ENCODE measurements at places on chromosomes 12 and 14. TPM values are rescaled to one million over a fixed set of nuclear protein-coding genes. Genes with fewer than 3 reads are reported as not detected.

Gene BMAL2
- 12.1 TPM for total RNA-seq

Gene IKZF4
- 6.9 TPM for total RNA-seq

Gene HOXC12
- total RNA-seq: not detected

Gene HSPB8
- 54.6 TPM for total RNA-seq

Gene SOAT2
- not detected for total RNA-seq

Gene MYBPC1
- total RNA-seq: not detected

Gene ADCY4
- 0.32 TPM for total RNA-seq

Gene PTGER2
- total RNA-seq: not detected

Gene CACNA1C
- 1.5 TPM for total RNA-seq

Gene SLC6A12
- 2.6 TPM for total RNA-seq

Gene C12orf56
- total RNA-seq: not detected

Gene SMIM41
- 0.18 TPM for total RNA-seq

Gene NELL2
- 0.53 TPM for total RNA-seq

- DNase-seq: peak; percentile 70
Observed at GRCh38 chr12:87094356-87094755, 838.2 kb upstream of the MGAT4C start.

GRCh38 chr12:34343345-34343744 lies 321.0 kb downstream of the ALG10 start:
- DNase-seq: no peak

GRCh38 chr12:76740501-76740900 lies 23.4 kb upstream of the ZDHHC17 start:
- DNase-seq: no peak

DNA sequence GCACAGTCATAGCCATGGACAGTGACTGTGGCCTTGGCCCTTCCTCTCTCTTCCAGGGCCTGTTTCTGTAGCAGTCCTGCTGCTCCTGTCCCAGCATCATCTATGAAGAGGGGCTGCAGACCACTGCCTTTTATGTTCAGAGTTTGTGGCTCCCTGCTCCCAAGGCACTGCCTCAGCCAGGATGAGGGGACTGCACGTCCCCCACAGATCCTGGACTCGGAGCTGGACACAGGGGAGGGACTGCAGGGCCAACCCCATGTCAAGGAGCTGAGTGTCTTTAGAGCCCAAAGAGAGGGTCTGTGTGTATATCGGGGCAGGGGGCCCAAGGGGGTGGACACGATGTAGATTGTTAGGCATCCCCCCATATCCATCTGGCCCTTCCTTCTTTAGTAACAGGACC lies 60.6 kb upstream of the DIO3 start:
- no peak for DNase-seq

- DNase-seq: peak; percentile 37
Observed at GRCh38 chr14:94532447-94532846, 23.2 kb upstream of the SERPINA12 start.

DNA sequence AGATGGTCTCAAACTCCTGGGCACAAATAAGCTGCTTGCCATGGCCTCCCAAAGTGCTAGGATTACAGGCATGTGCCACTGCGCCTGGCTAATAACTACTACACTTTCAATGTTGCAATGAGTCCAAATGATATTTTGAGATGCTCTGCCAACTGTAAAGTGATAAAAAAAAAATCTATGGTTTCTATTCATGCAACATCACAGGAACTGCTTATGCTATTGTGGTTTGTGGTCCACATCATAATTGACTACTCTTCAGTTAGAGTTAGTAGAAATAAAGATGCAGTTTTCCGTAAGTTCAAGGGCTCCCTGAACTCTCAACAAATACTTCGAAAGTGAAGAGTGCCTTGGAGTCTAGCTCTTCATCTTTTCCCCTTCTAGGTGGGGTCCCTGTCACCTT lies 239.4 kb downstream of the C12orf75 start:
- DNase-seq: no peak

DNA sequence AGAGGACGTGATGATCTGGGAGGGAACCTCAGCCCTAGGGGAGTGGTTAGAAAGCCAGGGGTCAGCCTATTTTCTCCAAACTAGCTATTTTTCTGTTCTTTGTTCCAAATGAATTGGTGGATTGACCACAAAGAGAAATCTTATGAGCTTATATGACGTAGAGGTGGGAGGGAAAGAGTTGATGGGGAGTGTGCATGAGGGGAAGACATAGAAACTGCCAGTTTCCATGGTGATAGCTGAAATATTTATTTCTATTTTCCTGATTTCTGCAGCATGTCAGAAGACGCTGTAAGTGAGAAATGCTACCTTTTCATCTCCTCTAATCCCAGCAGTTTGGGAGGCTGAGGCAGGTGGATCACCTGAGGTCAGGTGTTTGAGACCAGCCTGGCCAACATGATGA lies 51.4 kb upstream of the CISTR start:
- DNase-seq: no peak

DNA sequence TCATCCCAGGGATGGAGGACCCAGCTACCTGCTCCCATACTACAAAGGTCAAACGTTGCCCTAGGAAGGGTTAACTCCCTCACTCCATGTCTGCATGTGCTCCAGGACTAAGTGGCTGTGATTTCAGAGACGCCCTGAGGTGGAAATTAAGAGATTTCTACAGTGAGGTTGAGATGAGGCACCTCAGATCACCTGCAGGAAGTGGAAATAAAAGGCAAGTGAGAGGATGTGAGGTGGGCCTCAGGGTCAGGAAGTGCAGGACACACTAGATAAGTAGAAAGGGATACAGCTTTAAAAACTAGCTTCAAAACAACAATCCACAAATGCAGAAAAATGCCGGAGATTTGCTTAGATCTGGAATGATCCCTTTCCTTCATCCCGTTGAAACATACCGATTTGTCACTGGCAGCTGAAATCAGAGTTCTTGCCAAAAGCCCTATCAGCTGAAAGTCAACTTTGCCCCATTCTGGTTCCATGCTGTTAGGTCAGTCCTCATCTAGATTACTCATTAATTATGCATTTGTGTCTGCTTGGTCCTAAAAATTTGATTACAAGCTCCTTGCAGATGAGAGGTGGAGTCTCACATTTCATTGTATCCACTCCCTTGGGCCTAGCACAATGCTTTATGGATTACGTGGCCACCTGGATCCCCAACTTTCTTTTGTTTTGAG lies 6.6 kb downstream of the PLBD1 start:
- no peak for DNase-seq

DNA sequence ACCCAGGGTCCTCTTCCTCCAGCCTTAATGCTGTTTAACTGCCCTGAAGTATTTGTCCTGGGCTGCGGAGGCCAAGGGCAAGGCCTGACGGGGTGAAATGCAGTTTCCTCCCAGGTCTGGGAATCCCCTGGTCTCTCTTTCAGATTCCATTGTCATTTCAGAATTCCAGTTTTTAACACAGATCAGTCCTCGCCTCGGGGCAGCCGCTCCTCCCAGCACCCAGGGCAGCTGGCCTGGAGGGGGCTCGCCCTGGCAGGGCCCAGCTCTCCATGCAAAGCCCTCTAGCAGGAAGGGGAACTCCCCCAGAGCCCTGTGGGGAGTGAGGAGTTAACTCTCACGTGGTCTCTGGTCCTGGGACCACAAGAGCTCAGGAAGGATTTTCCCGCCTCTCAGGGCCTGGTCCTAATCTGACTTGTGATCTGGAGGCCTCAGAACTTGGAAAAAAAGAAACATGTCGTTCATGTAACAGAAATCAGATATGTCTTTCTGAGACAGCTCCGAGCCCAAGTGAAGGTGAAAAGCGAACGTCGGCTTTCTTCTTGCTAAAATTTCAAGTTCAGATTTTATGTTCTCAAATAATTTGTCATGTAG lies 265.6 kb upstream of the SFSWAP start:
- DNase-seq: no peak

DNA sequence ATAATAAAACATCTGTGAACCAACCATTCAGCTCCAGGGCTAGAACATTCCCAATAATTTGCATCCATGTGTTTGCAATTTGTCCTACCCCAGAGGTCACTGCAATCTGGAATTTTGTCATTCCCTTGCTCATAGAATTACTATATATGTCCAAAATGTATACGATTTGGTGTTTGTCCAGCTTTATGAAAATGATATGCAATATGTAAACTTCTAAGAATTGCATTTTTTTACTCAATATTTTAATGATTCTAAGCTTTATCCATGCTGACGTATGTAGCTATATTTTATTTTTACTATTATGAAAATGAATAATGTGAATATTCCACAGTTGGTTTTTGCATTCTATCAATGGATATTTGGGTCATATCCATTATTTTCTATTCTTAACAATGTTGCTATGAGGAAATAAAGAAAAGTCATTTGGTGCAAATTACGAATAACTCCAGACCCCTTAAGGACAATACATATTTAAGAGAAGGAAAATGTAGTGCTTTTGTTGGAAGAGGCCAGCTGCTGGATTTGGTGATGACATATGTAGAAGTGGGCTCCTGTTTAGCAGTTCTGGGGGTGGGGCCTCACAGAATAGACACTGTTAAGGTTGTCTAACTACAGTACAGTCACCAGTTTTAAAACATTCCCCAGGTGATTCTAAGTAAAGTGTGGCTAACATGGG lies 139.4 kb downstream of the SLC38A4 start:
- DNase-seq: no peak

GRCh38 chr14:32934881-32935633 lies 3.6 kb upstream of the NPAS3 start:
- DNase-seq: peak; percentile 12

DNA sequence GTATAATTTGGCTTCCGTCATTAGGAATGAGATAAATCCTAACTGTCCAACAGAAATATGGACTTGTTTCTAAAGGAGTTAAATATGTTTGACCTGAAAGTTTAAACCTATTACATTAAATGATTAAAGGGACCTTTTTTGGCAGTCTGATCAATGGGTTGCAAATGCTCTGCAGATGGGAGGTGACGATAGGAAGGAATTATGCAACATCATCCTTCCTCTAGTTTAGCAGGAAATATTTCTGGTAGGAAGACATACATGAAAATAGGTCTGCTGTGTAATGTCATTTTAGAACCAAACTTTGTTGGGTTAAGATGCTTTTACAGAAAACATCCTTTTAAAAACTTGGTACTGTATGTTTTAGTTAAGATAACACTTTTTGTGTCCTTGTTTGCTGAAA lies 2.6 kb downstream of the LRRC10 start:
- no peak for DNase-seq

DNA sequence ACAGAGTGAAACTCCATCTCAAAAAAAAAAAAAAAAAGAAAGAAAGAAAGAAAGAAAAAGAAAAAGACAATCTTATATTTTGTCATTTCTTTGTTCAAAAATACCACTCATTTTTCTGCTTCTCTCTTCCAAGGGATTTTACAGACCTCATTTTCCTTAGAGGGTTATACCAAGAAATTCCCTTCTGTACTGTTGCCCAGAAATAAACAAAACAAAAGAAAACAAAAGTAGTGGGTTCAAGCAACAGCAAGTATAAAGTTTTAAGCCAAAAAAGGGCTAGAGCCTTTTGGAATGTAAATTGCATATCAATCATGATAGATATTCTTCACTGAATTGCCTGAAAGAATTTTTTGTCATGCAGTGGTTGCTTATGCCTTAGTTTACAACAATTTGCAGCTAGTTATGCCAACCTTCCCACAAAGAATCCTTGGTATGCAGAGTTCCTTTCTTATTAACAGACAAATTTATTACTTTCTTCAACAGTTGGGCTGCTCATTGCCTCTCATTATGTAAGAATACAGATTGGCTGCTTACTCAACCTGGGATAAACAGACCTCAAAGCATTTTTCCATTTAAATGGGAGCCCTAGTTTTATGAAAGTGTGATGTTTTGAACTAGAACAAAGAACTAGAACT lies 129.1 kb upstream of the PPFIA2 start:
- peak; percentile 88 for DNase-seq

DNA sequence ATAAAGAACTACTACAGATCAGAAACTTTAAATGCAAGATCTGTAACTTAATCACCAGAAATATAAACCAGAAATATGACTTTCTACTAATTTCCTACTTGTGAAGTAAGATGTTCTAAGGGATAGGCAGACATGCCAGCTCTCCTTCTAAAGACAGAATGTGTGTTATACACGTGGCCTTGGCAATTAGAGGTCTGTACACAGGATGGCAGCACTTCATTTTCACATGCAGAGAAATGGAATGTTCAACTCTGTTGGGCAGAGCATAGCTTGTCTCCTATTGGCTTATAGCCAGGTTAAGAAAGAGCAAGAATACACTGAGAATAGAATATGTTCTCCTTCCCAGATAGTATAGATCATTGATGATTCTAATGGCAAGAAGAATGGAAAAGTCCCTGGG lies 403.8 kb downstream of the DAD1 start:
- no peak for DNase-seq

- peak; percentile 88 for DNase-seq
Observed at GRCh38 chr12:16389594-16389993, 42.1 kb downstream of the MGST1 start.

DNA sequence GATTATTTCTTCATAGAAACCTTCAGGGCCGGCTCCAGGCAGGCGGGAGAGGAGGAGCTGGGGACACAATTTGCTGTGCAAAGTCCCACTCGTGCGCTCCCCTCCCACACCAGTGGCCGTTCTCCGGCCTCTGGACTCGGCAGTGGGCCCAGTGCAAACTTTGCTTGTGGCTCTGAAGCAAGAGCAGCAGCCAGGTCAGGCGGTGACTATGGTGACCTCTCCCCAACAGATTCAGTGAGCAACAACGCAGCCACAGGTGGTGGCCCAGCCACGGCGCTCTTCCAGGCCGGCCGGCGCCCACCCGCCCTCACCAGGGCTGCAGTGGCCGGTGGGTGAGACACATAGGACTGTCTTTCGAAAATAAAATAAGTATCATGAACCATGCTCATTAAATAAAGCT lies 29.5 kb downstream of the VPS37B start:
- DNase-seq: no peak

- DNase-seq: no peak
Observed at GRCh38 chr14:99936738-99937474, 128.3 kb upstream of the EVL start.

DNA sequence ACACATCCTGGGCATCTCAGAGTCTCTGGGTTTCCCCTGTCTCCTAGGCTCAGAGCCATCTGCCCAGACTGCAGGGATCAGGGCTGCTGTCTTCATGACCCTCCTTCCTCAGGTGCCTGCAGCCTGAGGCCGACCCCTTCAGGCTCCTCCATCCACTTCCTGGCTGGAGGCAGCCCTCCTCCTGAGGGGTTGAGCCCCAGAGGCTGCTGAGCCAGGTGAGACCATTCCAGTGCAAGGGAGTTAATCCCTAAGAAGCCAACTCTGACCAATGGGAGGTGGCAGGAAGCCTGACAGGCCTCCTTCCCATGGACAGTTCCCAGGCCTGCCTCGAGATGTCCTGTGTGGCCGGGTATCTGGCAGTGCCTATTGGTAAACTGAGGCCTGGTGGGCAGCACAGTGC lies 8.4 kb upstream of the PPP4R4 start:
- no peak for DNase-seq

- no peak for DNase-seq
Observed at GRCh38 chr14:98752660-98753059, 519.3 kb downstream of the BCL11B start.

Measured in astrocyte (in vitro differentiated cells and primary cell).